NCI-H510A (cell line): ENCODE measurements at places on chromosomes 11 and 22.

DNA sequence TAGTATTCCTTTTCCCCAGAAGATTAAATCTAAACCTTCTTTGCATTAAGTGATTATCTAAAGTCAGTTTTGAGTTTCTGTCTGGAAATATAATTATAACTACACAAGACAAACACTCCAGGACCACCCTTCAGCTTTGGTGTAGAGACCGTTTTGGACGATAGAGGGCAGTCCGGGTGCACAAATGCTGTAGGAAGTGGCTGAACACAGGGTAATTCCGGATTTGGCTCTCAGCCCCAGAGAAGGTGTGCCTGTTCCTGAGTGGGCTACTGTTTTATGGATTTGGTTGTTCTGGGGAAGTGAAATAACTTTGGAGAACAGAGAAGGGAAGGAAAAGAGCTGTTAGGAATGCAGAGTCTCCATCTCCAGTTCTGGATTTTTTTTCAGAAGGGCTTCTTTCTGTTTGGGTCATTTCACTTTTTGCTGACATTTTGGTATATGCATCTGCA, 14.8 kb downstream of the EXT2 start:
- no peak for DNase-seq

- DNase-seq = no peak
These were observed 21.2 kb upstream of the BDNF start for GRCh38 chr11:27721264-27722116.

GRCh38 chr22:32971276-32971675, 86.9 kb downstream of the SYN3 start:
- no peak for DNase-seq

DNA sequence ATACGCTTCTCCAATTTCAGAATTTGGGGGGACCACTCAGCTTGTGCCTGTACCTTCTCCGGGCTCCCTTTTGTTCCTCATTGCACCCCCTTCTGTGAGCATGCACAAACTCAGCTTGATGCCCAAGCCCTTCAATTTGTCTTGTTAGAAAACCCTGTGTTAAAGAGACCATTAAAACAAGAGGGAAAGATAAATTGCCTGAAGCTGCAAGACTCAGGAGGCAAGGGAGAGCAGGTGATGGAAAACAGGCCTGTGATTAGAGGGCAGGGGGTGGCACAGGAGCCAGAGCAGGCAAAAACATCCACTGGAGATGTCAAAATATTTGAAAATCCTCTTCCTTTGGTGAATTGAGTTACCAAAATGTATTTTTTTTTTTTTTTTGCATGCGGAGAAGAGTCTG, 121.7 kb downstream of the MIAT start:
- DNase-seq = no peak

DNA sequence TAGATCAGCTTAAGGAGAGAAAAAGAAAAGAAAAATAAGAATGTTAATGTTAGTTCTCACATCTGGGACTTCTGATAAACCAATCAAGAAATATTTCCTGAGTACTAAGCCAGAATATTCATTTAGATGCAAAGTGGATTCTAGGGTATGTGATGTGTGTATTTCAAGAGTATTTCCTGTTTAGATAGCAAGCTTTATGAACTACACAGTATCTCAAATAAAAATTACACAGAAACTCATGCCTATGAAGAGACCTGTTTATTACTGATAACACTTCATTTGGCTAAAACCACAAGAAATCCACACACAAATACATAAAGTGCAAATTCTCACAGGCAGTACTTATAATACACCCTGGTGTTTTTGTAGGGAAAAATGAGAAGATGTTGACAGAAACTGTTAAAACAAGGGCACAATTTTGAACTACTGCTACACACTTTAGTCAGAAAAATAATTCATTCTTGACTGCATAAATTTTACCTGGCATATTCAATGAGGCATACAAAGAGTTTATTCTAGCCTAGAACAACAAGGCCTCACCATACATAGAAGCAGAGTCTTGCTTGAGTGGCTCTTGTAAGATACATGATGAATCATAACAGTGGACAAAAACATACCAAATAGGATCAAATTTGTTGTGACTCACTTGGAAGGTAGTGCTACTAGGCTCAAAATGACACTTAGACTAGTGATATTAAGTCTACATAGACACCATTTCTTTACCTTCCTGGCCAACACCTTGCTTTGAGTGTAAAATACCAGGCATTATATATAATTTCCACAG, 18.8 kb upstream of the P4HA3 start:
- DNase-seq = no peak

DNA sequence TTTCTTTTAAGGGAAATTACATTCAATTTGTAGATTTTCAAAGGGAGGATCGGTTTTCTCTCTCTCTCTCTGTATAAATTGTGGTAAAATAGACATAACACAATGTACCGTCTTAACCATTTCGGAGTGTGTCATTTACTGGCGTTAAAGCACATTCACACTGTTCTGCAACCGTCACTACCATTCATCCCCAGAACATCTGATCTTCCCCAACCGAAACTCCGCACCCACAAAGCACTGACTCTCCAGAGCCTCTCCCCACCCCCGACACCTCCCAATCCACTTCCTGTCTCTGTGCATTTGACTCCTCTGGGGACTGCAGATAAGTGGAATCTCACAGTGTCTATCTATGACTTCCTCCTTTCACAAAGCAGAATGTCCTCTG, 15.9 kb upstream of the GRAMD4 start:
- no peak for DNase-seq
